ENCODE measurements at places on chromosomes 5 and 9. TPM values are rescaled to one million over a fixed set of nuclear protein-coding genes. Genes with fewer than 3 reads are reported as not detected.

TUT7 gene
- total RNA-seq: 56.3 TPM

FGD3 gene
- 32.2 TPM for total RNA-seq

FOXD4L3 gene
- not detected for total RNA-seq

PCDHA2 gene
- 20.3 TPM for total RNA-seq

FOXI1 gene
- total RNA-seq: not detected

SPINK13 gene
- total RNA-seq: not detected
